ENCODE measurements at places on chromosomes 16 and 17.

DNA sequence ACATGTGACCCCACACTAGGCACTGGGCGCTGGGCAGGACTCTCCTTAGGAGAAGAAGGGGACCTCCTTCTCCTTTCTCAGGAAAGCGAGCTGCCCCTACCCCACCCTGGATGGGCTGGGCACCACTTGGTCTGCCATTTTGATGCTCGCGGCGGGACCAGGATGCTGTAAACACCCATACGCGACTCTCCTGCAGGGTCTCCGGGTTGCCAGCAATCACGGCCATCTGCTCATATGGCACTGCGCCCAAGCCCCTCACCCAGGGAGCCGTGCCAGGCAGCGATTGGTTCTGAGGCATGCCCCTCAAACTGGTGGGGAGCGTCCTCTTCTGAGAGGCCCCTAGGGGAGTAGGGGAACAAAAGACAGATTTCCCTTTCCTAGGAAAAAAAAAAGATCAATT is 99.0 kb downstream of the C16orf78 start:
- no peak for DNase-seq

- no peak for DNase-seq
Measured at GRCh38 chr17:48722201-48722907, at the start of gene PRAC1. TSS of gene PRAC1 (minus strand) at chr17:48722518. CDS start at chr17:48722392, 126 bp downstream.

- DNase-seq = no peak
Measured at GRCh38 chr17:42274253-42274542, 2.0 kb downstream of the STAT5B start.

DNA sequence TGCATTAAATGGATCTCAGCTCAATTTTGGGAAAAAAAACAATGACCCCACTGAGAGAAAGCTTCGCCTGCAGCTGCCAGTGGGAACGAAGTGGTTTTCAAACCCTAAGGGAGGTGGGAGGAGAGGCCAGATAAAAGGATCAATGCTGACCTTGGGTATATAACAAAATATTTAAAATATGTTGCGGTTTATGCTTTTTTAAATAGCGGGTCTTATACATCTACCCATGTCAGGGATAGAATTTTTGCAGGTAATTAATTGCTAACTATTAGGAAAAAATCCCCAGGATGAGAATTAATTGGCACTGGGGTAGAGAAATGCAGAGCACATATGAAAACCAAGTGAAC is 10.9 kb upstream of the FOXF1 start:
- DNase-seq = no peak

DNA sequence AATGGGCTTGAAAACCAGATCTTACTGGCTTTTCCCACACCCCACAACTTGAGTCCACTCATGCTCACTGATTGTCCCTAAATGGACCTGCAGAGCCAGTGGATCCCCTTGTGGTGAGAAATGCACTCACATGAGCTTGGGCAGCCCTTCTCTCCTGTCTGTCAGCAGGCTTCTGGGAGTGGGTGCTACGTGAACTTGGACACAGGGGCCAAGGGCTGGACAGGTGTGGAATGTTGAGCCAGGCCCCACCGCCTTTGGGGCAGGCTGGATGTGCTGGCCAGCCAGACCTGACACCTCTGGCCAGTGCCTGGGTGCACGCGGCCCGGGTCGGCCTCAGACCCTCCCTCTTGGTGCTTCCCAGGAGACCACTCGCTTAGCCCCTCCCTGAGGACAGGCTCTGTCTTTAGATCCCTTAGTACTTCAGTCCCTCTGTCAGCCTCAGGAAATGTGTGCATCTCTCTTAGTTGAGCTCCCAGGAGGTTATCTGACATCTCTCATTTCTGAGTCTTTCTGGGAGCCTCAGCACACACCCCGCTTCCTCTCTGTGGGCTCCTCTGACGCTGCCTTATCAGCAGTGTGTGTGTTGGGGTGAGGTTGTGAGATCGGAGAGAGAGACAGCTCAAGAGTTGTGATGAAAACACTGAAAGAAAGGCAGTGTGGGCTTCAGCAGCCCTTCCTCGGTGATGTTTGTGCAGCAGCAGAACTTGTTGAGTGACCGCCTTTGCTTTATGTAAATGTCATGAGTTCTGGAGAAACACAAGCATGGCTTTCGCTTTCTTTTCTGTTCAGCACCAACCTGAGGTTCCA is 117.0 kb downstream of the RAB11FIP4 start:
- no peak for DNase-seq

- DNase-seq = peak; percentile 42
Measured at GRCh38 chr16:53530046-53530445, 27.0 kb upstream of the AKTIP start.

DNA sequence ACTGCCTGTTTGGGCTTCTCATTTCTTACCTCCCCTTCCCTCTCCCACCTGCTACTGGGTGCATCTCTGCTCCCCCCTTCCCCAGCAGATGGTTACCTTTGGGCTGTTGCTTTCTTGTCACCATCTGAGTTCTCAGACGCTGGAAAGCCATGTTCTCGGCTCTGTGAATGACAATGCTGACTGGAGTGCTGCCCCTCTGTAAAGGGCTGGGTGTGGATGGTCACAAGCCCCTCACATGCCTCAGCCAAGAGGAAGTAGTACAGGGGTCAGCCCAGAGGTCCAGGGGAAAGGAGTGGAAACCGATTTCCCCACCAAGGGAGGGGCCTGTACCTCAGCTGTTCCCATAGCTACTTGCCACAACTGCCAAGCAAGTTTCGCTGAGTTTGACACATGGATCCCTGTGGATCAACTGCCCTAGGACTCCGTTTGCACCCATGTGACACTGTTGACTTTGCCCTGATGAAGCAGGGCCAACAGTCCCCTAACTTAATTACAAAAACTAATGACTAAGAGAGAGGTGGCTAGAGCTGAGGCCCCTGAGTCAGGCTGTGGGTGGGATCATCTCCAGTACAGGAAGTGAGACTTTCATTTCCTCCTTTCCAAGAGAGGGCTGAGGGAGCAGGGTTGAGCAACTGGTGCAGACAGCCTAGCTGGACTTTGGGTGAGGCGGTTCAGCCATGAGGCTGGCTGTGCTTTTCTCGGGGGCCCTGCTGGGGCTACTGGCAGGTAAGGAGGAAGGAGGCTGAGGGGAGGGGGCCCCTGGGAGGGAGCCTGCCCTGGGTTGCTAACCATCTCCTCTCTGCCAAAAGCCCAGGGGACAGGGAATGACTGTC is at the start of gene CD68:
CD68 (plus strand) TSS at position 638 of the 833 bp plus-strand sequence; CDS start at position 678, 40 bp downstream.
- DNase-seq = no peak

- DNase-seq = no peak
Measured at GRCh38 chr17:41251261-41251660, 1.8 kb downstream of the KRTAP9-4 start.

DNA sequence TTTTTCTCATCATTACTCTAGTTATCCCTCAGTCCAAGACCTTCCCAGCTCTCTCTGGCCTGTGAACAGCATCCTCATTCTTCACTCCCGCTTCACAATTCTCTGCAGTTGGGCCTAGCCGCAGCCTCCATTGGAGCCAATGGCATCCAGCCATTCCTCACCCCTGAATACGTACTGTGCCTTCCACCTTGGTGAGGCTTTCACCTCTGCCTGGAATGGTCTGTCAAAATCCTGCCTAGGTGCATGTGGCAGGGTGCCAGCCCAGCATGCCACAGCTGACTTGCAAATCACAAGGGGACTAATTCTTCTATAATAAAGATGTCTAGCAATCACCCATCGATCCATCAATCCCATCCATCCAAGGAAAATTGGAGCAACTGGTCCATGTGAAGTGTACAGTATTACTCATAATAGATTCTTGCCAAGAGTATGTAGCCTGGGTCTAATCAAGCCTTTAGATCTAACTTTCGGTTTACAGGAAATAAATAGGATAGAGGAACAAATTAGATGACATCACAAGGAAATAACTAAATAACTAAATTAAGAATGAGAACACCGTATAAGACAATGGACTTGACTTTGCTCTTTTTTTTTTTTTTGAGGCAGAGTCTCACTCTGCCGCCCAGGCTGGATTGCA is 5.1 kb upstream of the CX3CL1 start:
- DNase-seq = no peak

DNA sequence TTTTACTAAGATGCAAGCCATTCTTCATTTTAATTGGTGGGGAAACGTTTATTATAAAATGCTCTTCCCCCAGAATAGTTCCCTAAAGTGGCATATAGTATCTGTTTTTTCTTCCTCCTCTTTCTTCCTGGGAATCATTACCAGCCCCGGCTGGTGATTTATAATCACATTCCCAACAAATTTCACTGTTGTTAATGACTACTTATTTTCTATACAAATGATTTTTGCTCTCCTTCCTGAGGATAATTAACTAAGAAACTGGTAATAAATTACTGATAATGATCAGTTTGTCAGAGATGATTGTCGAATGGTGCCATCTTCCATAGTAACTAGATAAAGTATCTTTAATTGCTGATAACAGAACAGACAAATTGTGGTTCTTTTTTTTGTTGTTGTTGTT is 785.5 kb upstream of the RBFOX1 start:
- no peak for DNase-seq

- no peak for DNase-seq
Measured at GRCh38 chr17:59151006-59151405, 4.0 kb downstream of the SKA2 start.

- DNase-seq = no peak
Measured at GRCh38 chr17:77212833-77213777, 72.3 kb downstream of the SEC14L1 start.

DNA sequence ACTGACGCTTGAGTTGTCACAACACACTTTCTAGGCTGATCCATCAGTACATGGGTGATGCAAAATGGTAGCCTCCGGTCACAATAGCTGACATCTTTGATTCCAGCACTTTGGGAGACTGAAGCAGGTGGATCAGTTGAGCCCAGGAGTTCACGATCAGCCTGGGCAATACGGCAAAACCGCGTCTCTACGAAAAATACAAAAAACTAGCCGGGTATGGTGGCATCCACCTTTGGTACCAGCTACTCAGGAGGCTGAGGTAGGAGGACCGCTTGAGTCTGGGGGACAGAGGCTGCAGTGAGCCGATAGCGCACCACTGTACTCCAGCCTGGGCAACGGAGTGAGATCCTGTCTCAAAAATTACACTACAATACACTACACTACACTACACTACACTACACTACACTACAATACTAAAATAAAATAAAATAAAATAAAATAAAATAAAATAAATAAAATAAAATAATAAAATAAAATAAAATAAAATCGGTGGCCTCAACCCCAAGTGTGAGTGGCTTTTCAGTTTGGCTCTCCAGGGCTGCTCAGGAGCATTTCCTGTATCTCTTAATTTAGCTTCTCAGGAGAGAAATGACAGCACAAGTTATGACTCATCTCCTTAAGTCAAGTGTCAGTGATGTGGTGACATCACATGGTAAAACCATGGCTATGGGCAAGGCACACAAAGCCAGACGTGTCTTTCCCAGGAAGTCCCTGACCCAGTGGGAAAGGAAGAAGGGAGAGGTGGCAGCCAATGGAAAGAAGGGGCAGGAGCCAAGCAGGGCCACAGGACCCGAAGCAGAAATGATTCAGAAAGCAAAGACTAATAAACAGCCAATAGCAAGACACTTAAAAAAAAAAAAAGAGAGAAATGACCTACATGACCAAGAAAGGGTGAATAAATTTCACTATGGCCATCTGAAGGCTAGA is 75.3 kb upstream of the TBC1D3K start:
- DNase-seq = no peak

DNA sequence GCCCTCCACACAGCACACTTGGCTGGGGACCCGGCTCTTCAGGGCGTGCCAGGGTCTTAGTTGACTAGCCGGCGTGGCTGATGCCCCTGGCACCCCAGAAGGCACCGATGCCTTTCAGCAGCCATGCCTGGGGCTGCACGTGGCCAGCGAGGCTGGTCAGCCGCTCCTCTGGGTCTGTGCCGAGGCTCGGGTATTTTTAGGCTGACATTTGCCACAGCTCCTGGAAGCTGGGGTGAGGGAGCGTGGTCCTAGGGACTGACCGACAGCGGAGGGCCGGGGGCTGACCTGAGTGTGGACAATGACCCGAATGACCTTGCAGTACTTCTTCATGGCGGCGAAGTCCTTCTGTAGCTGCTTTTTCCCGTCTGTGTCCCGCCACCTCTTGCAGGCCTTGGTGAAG is 3.9 kb downstream of the RPL3L start:
- no peak for DNase-seq

GRCh38 chr17:44448412-44448811 is 54.8 kb downstream of the GPATCH8 start:
- no peak for DNase-seq

DNA sequence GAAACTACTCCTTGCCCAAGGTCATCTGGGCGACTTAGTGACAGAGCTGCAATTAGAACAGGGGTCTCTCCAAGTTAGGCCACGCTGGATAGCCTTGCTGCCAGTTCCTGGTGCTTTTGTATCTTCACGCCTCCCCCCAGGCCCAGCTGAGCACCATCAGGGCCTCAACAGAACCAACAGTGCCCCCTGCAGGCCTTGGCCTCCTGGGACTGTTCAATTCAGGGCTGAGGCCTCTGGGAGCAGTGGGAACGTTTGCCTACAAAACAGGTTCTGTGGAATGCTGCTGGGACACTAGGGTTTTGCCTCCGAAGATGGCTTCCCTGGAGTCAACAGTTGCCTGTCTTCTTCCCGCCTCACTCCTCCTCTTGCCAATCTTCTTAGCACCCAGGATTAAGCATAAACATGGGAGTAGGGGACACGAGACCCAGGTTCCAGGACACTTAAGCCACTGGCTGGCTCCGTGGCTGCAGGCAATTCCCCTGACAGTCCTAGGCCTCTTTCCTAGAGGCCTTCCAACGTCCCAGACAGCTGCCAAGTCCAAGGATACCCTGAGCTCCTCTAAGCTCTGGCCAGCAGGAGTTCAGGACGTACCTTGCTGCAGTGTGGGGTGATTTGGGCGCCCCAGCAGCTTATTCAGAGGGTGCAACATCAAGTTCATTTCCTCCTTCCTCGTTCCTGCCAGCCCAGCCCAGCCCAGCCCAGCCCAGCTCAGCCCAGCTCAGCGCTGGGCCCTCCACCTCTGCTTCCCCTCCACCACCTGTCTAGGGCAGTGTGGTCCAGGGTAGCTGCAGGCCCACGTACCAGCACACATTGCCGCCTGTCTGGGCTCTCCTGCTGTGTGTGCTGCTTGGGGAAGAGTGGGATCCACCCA is 246.6 kb upstream of the RPL38 start:
- peak; percentile 75 for DNase-seq

DNA sequence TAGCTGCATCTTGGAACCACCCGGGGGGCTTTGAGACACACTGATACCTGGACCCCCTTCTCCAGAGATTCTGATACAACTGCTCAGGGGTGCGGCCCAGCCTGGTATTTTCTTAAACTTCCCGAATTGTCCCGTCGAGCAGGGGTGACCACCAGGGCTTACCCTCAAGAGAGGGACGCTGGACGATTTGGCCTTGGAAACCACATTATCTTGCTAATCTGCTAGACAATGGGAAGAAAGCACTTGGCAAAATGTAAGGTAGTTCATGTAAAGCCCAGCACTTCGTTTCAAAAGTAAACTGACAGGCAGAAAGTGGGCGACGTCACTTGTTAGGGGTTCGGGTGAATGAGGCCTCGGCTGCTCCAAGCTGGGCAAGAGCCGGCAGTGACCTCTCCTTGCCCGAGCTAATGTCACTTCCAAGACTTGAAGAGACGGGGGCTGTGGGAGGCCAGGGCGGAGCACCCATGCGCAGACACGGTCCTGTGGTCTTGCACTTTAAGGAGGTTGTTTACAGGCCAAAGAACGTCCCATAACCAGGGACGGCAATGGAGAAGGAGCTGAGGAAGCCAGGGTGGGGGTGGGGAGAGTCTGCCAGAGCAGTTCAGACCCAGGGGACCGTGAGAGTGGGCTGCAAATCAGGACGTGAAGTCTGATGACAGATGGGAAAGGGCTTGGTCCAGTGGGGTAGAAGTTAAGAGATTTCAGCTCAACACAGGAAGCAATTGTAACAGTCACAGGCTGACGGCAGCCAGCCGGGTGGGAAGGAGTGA is 152.7 kb upstream of the GSE1 start:
- no peak for DNase-seq

GRCh38 chr16:15553313-15554088 is 89.5 kb downstream of the MARF1 start:
- DNase-seq = no peak

- DNase-seq = no peak
Measured at GRCh38 chr16:11892761-11893160, 23.0 kb downstream of the GSPT1 start.
